ENCODE measurements at places on chromosomes 2 and 18. TPM values are rescaled to one million over a fixed set of nuclear protein-coding genes. Genes with fewer than 3 reads are reported as not detected.

DYNC1I2 gene
- total RNA-seq = 85.6 TPM

SLC4A3 gene
- 20.0 TPM for total RNA-seq

PAX3 gene
- total RNA-seq = not detected

SNRPD1 gene
- 10.3 TPM for total RNA-seq

PSMA8 gene
- not detected for total RNA-seq

HPCAL1 gene
- total RNA-seq = 61.9 TPM

BABAM2 gene
- 32.3 TPM for total RNA-seq

DSEL gene
- total RNA-seq = 13.2 TPM

MAL gene
- total RNA-seq = 0.98 TPM

CYP20A1 gene
- total RNA-seq = 12.2 TPM

ACVR1C gene
- total RNA-seq = under 0.01 TPM

NT5DC4 gene
- total RNA-seq = not detected

GRB14 gene
- 51.3 TPM for total RNA-seq

CAVIN2 gene
- total RNA-seq = 3.0 TPM

GALNT14 gene
- total RNA-seq = 217 TPM

TWIST2 gene
- 6.3 TPM for total RNA-seq

Measured in mesangial cell (primary cell).